ENCODE measurements at places on chromosomes 5 and 9.

DNA sequence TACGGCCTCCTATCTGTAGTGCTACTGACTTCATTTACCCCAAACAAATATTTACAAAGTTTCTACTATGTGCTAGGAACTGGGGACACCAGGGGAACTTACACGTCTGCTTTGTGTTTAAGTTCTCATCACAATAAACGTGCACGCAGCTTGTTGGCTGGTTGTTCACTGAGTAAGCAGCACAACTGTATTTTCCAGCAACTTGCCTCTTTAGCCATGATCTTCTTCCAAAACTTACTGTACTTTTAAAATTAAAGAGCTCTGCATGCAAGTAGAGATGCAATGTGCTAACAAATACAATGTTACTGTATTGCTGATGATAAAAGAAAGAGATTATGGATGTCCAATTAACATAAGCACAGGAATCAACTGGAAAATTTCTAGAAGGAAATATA lies 62.8 kb downstream of the RAPGEF1 start:
- DNase-seq = no peak

GRCh38 chr9:98142182-98142907 lies 23.3 kb upstream of the TRIM14 start:
- no peak for DNase-seq

GRCh38 chr9:130220352-130220751 lies 45.2 kb upstream of the HMCN2 start:
- no peak for DNase-seq

DNA sequence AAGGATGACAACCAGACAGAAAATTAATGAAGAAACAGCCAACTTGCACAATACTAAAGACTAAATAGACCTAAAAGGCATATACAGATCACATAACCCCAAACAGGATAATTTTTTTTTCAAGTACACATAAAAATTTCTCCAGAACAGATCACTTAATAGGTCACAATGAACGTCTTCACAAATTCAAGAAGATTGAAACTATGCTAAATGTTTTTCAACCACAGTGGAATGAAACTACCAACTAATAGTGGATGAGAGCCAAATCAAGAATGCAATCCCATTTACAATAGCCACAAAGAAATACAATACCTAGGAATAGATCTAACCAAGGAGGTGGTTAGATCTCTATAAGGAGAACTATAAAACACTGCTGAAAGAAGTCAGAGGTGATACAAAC lies 145.8 kb downstream of the TMEM232 start:
- no peak for DNase-seq

- DNase-seq = no peak
Measured at GRCh38 chr9:129987047-129987446, 55.9 kb downstream of the FNBP1 start.

DNA sequence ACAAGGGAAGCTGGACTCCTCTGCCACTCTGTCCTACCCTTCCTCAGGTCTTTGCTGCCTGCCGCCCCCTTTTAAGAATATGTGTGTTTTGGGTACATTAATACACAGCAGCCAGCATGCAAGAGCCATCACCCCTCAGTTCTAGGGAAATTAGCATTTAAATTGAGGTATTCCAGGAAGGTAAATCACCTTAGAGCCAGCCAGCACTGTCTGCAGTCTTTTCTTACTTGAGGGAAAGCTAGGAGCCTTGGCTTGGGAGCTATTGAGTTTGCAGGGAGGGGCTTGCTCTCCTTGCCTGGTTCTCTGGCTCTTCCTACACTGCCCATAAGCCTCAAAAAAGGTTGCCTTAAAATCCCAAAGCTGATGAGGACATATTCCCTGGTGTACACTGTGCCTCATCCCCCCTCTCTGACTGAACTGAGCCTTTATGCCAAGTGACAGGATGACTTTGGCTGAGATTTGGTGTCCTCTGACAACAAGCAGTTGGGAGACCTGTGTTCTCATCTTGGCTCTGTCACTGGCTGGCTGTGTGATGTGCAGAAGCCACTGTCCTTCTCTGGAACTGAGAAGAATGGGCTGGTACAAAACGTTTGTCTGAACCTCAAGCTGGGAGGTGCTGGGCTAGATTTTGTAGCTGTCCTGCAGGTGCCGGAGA lies 54.1 kb downstream of the TRIM32 start:
- no peak for DNase-seq

- no peak for DNase-seq
Measured at GRCh38 chr5:142578161-142578830, 107.6 kb downstream of the FGF1 start.

DNA sequence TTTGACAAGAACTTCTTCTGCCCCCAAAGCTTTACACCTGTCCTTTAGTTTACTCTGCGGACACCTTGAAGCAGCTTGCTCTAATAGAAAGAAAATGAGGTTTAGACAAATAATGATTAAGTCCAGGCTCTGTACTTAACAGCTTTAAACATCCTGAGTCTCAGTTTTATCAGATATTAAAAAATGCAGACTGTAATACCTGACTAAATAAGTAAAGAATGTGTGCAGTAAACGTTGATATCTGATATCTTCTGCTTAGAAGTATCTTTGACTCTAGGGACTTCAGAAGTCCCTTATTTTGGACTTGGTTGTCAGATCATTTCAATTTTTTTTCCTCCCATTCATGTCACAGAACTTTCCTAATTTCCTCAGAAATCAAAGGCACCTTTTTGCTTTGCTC lies 1060.4 kb downstream of the CDH12 start:
- no peak for DNase-seq

GRCh38 chr9:20649381-20649780 lies 27.1 kb upstream of the MLLT3 start:
- DNase-seq = no peak

GRCh38 chr5:159026781-159027180 lies 72.9 kb downstream of the EBF1 start:
- DNase-seq = no peak

DNA sequence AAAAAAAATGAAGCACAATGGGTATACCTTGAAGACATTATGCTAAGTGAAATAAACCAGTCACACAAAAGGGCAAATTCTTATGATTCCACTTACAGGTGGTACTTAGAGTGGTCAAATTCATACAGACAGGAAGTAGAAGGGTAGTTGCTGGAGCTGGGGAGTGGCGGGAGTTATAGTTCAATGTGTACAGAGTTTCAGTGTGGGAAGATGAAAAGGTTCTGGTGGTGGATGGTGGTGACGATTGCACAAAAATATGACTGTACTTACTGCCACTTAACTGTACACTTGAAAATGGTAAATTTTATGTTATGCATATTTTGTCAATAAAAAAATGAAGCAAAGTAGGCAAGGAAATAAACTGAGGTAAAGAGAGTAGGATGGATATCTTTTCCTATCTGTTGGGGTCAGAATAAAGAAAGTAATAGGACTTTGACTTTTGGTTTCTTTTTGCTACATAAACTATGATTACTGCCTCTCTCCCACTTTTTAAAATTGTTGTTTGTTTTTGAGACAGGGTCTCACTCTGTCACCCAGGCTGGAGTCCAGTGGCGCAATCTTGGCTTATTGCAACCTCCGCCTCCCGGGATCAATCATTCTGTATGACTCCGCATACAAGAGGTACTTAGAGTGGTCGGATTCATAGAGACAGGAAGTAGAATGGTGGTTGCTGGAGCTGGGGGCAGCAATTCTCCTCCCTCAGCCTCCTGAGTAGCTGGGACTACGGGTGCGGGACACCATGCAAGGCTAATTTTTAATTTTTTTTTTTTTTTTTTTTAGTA lies 4.0 kb upstream of the PSAT1 start:
- DNase-seq = no peak

- DNase-seq = no peak
Measured at GRCh38 chr9:80107931-80108660, 536.3 kb downstream of the TLE4 start.

- DNase-seq = no peak
Measured at GRCh38 chr9:113682297-113682771, 193.8 kb upstream of the ZNF618 start.

DNA sequence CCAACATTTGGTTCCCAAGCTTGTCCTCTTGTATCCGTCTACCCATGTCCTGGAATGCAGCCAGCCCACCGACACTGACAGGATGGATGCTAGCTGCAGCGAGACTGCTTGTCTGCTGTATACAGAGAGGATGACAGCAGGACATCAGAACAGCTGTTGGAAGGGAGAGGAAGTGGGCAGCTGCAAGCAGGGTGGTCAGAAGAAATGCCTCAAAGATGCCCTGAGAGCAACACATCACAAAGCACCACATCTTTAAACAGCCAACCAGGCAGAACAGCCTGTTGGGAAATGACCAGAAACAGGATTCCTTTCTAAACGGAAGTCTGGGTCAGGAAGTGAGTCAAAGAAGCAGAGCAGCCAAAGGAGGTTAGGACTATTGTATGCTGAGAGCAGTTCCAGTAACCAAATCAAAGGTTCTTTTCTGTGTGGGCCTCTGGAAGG lies 219.1 kb downstream of the NDUFS4 start:
- peak; percentile 4 for DNase-seq

DNA sequence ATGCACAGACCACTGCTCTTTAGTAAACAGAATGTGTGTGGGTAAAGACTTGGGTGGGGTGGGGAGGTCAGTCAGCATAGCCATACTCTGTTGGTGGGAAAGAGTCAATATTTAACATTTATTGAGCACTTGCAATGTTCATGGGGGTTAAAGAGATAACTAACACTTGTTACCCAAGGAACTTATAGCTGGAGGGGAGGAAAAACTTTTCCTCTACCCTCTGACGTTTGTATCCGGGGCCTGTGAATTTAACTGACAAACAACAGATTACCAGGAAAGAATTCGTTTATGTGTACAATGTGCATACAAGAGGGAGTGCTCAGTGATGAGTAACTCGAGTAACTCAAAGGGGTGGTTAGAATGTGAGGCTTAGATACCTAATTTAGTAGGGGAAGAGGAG lies 6.8 kb upstream of the CLINT1 start:
- DNase-seq = no peak

DNA sequence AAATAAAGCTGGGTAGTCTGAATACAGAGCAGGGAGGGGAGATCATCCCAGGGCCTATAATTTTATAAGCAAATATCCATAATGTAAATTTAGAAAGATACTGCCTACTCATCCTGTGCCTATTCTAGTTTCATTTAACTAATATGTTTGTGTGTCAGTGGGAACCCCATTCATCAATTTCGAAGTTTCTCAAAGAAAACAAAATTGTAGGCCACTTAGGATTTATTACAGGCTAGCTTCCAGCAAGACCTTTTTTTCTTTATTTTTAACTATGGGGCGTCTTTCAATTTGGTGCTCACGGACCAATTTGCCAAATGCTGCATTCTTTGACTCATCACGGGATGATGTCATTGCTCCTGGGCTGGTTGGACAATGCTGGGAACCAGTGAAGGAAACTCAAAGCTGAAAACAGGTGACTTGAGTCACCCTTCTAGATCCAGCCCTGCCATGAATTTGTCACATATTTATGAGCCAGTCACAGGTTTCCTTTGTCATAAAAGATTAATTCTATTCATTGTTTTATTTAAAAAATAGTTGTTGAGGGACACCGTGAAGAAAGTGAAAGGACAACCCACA lies 13.4 kb downstream of the PCSK5 start:
- no peak for DNase-seq

DNA sequence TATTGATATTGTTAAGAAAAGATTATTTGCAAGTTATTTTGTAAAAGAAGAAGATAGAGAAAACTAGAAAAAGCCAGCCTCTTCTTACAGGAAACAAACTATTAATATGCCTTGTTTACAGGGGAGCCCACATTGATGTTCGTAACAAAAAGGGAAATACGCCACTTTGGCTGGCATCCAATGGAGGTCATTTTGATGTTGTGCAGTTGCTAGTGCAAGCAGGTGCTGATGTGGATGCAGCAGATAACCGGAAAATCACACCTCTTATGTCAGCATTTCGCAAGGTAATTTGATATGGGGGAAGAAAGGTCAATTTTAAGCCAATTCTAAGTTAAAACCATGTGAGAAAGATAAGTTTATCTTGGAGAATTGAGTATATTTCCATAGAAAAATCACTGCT lies 37.6 kb upstream of the EIF4EBP3 start:
- DNase-seq = no peak

- DNase-seq = no peak
Measured at GRCh38 chr5:4548341-4548740, 591.8 kb upstream of the ADAMTS16 start.

DNA sequence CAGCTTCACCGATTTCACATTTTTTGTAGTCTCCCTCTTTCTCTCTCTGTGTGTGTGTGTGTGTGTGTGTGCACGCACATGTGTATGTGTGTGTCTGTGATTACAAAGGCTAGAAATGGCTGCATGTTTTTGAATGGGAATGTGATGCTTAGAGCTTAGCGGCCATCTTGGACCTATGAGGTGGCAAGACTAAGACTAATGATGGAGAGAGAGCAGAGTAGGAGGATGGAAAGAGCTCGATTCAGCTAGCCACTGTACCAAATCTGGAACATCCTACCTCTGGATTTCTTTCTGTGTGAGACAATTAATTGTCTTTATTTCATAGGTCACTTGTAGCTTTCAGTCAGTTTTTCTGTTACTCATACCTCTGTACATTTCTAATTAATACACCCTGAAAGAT lies 205.1 kb downstream of the PCSK1 start:
- no peak for DNase-seq

- no peak for DNase-seq
Measured at GRCh38 chr9:106593201-106593600, 269.8 kb upstream of the ZNF462 start.

- no peak for DNase-seq
Measured at GRCh38 chr5:107383414-107383813, 287.3 kb downstream of the EFNA5 start.

DNA sequence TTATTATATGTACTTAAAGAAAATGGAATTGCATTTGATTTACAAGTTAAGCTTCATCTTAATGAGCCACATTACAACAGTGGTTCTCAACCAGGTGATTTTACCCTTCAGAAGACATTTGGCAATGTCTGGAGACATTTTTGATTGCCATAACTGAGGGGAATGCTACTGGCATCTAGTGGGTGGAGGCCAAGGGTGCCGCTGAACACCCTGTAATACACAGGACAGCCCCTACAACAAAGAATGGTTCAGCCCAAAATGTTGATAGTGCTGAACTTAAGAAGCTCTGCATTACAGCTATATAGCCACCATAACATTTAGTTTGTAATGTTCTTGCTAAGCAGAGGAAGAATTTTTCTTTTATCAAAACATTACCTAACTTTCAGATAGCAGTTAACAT lies 103.1 kb downstream of the PAM start:
- no peak for DNase-seq

- DNase-seq = no peak
Measured at GRCh38 chr5:59221769-59222168, 638.9 kb downstream of the RAB3C start.

DNA sequence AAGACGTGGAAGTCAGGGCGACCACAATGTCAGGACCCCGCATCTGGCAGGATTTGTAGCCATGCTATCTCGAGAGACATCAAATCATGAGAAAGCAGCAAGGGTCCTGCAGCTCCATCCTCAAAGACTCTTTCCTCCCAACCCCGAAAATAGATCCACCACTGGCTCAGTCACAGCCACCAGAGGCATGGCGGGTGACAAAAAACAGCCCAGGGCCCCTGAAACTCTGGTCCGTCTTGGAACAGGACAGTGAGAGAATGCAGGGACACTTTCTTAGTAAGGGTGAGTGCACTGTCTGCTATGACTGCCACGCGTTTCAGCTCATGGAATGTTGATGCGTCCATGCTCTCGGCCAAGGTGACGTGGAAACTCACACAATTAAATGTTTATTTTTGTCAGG lies 220.9 kb downstream of the IRX2 start:
- DNase-seq = no peak

GRCh38 chr9:70411121-70411929 lies 3.1 kb downstream of the KLF9 start:
- no peak for DNase-seq

GRCh38 chr9:38176251-38176650 lies 107.2 kb upstream of the SHB start:
- DNase-seq = no peak

- DNase-seq = no peak
Measured at GRCh38 chr9:109270441-109270840, 50.4 kb downstream of the EPB41L4B start.

- DNase-seq = peak; percentile 71
Measured at GRCh38 chr9:115234094-115234493, 116.1 kb upstream of the TNC start.
